Caco-2 (cell line): ENCODE measurements at places on chromosomes 12 and 14.

GRCh38 chr12:123085730-123086487 is 65.0 kb downstream of the PITPNM2 start:
- H3K4me3 ChIP-seq = no peak overlapping the region
- no peaks in the 10 kb centered on the region for H3K27me3 ChIP-seq
- peaks cover 8% of the 10 kb centered on the region; the same call in 1 of the 2 replicates for H3K4me1 ChIP-seq
- H3K27ac ChIP-seq = no peak overlapping the region

DNA sequence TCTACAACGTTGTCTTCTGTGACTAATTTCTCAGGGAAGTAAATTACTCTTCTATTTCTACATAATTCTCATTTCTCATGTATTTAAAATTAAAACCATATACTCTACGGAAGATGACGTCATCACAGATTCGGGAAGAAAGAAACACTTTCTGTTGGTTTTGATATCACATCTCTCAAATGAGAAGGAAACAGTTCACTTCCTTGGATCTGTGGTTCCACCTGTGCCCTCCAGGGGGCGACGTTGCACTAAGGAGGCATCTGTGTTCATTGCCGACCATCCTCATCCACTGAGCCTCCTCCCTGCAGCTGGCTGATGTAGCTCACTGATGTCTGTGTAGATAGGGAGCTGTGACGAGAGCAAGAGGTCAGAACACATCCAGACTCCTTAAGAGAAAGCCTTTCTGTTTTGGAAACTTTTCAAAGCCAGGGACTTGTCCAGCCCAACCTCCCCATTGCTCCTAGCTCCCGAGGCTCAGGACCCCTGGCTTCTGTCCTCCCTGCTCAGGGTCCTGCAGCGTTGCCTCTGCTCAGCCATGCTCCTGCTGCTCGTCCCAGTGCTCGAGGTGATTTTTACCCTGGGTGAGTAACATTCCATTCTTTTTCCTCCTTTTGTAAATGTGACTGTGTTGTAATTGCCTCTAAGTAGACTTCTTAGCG is 172.7 kb upstream of the OR4E1 start:
- H3K27ac ChIP-seq = no peak overlapping the region
- no peaks in the 10 kb centered on the region for H3K4me1 ChIP-seq
- no peaks in the 10 kb centered on the region for H3K27me3 ChIP-seq
- peak; percentile 66 for DNase-seq
- H3K36me3 ChIP-seq = no peaks in the 10 kb centered on the region; the same call in 1 of the 2 replicates

DNA sequence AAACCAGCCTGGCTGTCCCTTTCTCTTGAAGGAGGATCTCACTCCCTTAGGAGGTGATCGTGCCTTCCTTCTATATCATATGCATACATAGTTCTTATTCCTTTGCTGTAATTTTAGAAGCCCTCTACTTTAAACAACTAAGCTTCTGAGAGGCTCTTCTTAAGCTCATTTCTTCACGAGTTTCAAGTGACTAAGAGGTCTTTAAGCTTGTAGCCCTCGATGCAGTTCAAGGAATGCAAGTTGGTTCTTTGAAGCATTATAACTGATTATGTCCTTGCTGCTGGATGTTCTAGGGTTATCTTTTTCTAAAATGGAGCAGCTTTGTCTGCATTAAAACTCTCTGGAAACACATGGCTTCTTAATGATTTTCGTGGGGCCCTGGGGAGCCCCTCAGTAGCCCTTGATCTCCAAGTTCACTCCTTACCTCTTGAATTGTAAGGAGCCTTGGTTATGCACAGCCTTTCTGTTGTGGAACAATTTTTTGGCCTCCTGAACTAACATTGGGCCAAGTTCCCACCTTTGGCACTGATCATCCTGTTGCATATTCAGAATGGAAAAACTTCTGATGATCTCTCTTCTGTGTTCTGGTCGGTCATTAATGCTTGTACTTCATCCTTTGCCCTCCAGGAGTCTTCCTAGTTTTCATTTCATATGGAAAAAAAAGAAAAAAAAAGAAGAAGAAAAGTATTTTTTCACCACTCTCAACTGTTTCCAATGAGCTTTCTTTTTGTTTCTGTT is 12.6 kb downstream of the RASSF8 start:
- no peak overlapping the region for H3K27ac ChIP-seq
- H3K27me3 ChIP-seq = no peaks in the 10 kb centered on the region
- H3K36me3 ChIP-seq = no peaks in the 10 kb centered on the region
- no peak overlapping the region for H3K4me3 ChIP-seq

GRCh38 chr14:101027291-101027690 is 123.8 kb upstream of the RTL1 start:
- H3K4me1 ChIP-seq = no peaks in the 10 kb centered on the region
- no peak for DNase-seq
- no peaks in the 10 kb centered on the region for H3K36me3 ChIP-seq
- no peaks in the 10 kb centered on the region for H3K27me3 ChIP-seq
- H3K4me3 ChIP-seq = no peak overlapping the region
- no peak overlapping the region for H3K27ac ChIP-seq

DNA sequence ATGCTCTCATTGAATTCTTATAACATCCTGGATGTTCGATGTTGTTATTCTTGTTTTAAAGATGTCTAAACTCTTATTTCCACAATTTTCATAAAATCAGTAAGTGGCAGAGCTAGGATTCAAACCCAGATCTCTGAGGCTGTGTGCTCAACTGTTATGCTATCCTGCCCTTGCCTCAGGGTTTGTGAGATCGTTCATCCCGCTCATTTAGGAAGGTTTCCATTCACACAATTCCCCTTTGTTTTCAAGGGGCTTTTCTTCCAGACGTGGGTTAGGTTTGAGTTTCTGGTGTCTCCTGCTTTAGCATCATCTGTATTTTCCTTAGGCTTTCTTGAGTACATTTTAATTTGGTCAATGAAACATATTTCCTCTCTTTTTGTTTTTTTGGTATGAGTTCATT is 69.3 kb downstream of the APAF1 start:
- H3K27me3 ChIP-seq = no peaks in the 10 kb centered on the region
- H3K4me3 ChIP-seq = no peak overlapping the region
- no peaks in the 10 kb centered on the region for H3K4me1 ChIP-seq
- no peaks in the 10 kb centered on the region; the same call in 1 of the 2 replicates for H3K36me3 ChIP-seq
- no peak for DNase-seq
- no peak overlapping the region for H3K27ac ChIP-seq

- peak overlapping the region; percentile 35 for H3K27ac ChIP-seq
- H3K27me3 ChIP-seq = no peaks in the 10 kb centered on the region
- H3K4me3 ChIP-seq = no peak overlapping the region
- no peaks in the 10 kb centered on the region for H3K36me3 ChIP-seq
- DNase-seq = no peak
These were observed 2.5 kb downstream of the PACS2 start for GRCh38 chr14:105316968-105317510.

DNA sequence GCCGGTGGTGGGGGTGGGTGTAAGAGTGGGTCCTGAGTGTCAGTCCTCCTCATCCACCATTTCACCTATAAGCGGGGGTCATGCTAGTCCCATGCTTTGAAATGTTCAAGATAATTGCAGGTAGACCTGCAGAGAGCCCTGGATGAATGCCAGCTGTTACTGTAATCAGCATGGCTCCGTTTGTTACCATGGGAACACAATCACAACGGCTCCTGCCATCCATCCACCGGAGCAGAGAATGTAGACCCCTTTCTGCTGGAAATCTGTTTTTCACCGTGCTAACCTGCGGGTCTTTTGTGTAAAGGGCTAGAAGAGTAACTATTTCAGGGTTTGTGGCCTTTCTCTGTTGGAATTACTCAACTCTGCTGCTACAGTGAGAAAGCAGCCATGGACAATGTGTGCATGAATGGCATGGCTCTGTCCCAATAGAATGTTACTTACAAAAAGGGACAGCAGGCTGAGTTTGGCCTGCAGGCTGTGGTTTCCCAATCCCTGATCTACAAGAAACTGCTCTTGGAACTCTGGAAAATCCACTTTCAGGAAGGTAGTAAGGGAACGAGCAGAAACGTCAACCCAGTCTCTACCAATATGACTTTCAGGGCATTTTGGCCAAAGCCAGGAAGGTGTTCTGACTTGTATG is 36.1 kb downstream of the KCTD10 start:
- no peaks in the 10 kb centered on the region for H3K4me1 ChIP-seq
- DNase-seq = no peak
- H3K27ac ChIP-seq = no peak overlapping the region
- no peaks in the 10 kb centered on the region for H3K27me3 ChIP-seq

DNA sequence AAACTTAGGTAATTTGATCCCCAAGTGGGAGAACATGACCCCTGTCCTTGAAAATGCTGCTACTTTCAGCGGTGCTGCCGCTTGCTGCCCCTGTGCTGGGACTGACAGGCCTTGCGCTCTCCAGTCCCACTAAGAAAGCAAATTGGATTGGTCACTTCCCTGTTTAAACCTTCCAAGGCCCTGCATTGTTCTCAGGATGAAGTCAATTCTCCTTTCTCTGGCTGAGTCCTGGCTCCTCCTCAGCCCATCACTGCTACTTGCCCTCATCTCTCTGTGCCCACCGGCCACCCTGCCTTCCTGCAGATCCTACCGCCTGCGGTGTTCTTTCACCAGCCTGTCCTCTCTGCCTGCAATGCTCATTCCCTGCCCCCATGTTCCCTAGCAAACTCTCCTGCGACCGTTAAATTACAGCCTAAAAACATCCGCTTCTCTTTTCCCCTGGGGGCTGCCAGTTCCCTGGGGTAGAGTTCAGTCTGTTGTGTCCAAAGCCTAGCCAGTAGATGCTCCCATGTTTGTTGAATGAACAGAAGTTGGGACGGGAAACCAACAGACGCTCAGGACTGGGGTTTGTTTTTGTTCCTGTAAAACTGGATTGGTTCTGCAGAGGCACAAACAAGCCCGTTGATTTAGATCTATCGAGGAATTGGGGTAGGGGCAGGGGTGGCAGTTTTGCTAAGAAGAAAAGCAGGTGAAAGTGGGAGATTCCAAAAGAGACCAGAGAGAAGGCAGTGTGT is 127.3 kb upstream of the HIF1A start:
- no peak for DNase-seq
- H3K4me3 ChIP-seq = no peak overlapping the region
- H3K36me3 ChIP-seq = no peaks in the 10 kb centered on the region

DNA sequence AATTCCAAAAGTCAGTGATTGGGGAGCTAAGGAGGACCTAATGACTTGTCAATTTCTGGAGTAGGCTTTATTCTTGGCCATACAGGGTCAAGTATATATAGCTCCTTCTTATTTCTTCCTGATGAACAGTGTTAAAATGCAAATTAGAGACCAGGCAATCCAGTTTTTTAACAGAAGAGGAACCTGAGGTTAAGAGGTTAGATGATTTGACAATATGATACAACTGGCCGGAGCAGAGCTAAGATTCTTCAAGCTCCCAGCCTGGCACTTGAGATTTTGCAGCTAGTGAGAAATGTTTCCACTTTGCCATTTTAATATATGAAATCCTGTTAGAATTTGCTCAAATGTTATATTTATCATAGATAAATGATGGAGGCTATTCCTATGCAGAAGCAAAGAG is 204.0 kb downstream of the SSPN start:
- no peaks in the 10 kb centered on the region for H3K27me3 ChIP-seq
- no peak overlapping the region for H3K27ac ChIP-seq
- H3K4me3 ChIP-seq = no peak overlapping the region
- no peaks in the 10 kb centered on the region for H3K36me3 ChIP-seq
- H3K4me1 ChIP-seq = no peaks in the 10 kb centered on the region
- no peak for DNase-seq

DNA sequence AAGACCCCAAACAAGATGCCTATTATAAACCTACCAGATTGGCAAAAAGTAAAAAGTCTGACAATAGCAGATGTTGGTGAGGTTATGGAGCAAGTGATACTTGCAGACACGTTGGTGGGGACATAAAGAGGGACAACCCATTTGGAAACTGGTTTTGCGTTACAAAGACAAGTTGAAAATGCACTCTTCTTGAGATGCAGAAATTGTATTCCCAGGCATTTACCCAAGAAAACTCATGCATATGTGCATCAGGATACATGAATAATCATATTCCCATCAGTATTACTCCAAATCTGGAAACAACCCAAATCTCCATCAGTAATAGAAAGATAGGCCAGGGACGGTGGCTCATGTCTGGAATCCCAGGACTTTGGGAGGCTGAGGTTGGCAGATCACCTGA is 12.8 kb upstream of the GOLGA5 start:
- no peak overlapping the region for H3K4me3 ChIP-seq
- no peaks in the 10 kb centered on the region for H3K27me3 ChIP-seq
- H3K4me1 ChIP-seq = no peaks in the 10 kb centered on the region
- DNase-seq = no peak
- H3K27ac ChIP-seq = no peak overlapping the region

- no peak for DNase-seq
- H3K36me3 ChIP-seq = no peaks in the 10 kb centered on the region
- no peak overlapping the region for H3K4me3 ChIP-seq
- H3K27me3 ChIP-seq = no peaks in the 10 kb centered on the region
- H3K27ac ChIP-seq = peak overlapping the region; percentile 85
These were observed 147.9 kb upstream of the HIF1A start for GRCh38 chr14:61547186-61548069.

- H3K4me3 ChIP-seq = no peak overlapping the region
- H3K27ac ChIP-seq = peak overlapping the region; percentile 79
- H3K27me3 ChIP-seq = no peaks in the 10 kb centered on the region
- H3K4me1 ChIP-seq = peaks cover 48% of the 10 kb centered on the region
- no peak for DNase-seq
- H3K36me3 ChIP-seq = no peaks in the 10 kb centered on the region
These were observed 44.5 kb downstream of the PSMA6 start for GRCh38 chr14:35336494-35337268.

GRCh38 chr12:3629057-3629830 is 123.7 kb downstream of the CRACR2A start:
- peaks cover 1% of the 10 kb centered on the region; the same call in 1 of the 2 replicates for H3K36me3 ChIP-seq
- no peaks in the 10 kb centered on the region for H3K4me1 ChIP-seq
- DNase-seq = no peak
- H3K27ac ChIP-seq = no peak overlapping the region
- H3K27me3 ChIP-seq = no peaks in the 10 kb centered on the region
- H3K4me3 ChIP-seq = no peak overlapping the region

GRCh38 chr12:18872770-18873169 is 134.9 kb downstream of the CAPZA3 start:
- no peaks in the 10 kb centered on the region for H3K36me3 ChIP-seq
- H3K27me3 ChIP-seq = no peaks in the 10 kb centered on the region
- H3K27ac ChIP-seq = no peak overlapping the region
- H3K4me1 ChIP-seq = peaks cover 5% of the 10 kb centered on the region; the same call in 1 of the 2 replicates
- no peak for DNase-seq
- H3K4me3 ChIP-seq = no peak overlapping the region

- H3K4me1 ChIP-seq = peaks cover 23% of the 10 kb centered on the region
- no peak overlapping the region for H3K4me3 ChIP-seq
- H3K36me3 ChIP-seq = peaks cover 1% of the 10 kb centered on the region
- no peak overlapping the region for H3K27ac ChIP-seq
These were observed 5.1 kb downstream of the INF2 start for GRCh38 chr14:104694475-104694950.

- no peak overlapping the region for H3K4me3 ChIP-seq
- no peak overlapping the region for H3K27ac ChIP-seq
- DNase-seq = no peak
- H3K4me1 ChIP-seq = no peaks in the 10 kb centered on the region
- H3K36me3 ChIP-seq = no peaks in the 10 kb centered on the region
These were observed 24.0 kb upstream of the PLBD1 start for GRCh38 chr12:14591719-14592118.

DNA sequence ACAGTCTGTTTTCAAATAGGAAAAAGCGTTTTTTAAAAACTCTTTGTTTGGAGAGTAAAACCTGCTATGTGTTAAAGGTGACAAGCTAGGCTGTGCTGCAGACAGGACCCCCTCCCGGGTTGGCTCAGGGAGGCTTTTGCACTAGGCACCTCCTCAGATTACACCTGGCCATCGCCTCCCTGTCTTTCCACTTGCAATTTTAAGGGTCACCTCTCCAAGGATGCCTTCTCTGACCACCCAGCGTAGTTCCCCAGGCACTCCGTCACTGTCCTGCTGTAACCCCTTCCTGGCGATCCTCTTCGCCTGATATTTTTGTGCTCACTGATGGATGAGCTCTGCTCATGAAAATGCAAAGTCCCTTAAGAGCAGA is 80.7 kb downstream of the NTF3 start:
- H3K27ac ChIP-seq = no peak overlapping the region
- H3K4me3 ChIP-seq = no peak overlapping the region
- peak; percentile 26 for DNase-seq
- H3K27me3 ChIP-seq = no peaks in the 10 kb centered on the region
- peaks cover 18% of the 10 kb centered on the region for H3K4me1 ChIP-seq
